ENCODE measurements at places on chromosomes 5 and 9. TPM values are rescaled to one million over a fixed set of nuclear protein-coding genes. Genes with fewer than 3 reads are reported as not detected.

DNA sequence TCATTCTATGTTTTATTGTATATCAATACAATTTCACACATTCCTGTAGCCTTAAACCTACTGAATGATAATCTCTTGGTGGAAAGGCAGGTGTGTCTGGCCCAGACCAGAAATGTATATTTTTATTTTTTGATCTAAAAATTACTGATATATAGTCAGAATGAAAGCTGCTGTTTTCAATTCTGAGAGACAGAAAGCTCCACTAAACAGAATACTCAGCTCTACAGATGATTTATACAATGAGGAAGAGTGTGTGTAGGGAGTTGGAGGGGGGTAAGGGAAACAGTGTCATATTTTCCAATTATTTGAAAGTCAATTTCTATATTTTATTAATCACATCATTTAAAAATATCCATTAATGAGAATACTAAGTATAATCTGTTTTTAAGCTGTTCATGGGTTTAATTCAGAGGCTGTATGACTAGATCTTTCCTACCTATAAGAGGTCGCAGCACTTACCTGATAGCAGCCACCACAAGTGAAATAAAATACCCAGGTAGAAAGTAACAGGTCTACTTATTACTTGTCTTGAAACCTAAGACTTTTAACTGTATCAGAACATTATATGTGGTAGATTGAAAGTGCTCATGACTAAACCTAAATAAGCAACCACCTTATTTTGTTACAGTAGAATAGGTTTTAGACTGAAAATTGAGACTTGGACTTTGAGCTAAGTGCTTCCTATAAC, 183.4 kb downstream of the TMC1 start:
- H3K36me3 ChIP-seq, result no peaks in the 10 kb centered on the region
- H3K4me1 ChIP-seq, result no peaks in the 10 kb centered on the region
- no peak for DNase-seq
- peaks cover 4% of the 10 kb centered on the region for H3K27me3 ChIP-seq

- peaks cover 80% of the 10 kb centered on the region for H3K4me1 ChIP-seq
- DNase-seq, result peak; percentile 44
- H3K36me3 ChIP-seq, result peaks cover 55% of the 10 kb centered on the region
- peak overlapping the region; percentile 56 for H3K4me3 ChIP-seq
- peak overlapping the region; percentile 98 for H3K27ac ChIP-seq
Measured at GRCh38 chr5:119397518-119398380, 41.9 kb downstream of the TNFAIP8 start.

DNA sequence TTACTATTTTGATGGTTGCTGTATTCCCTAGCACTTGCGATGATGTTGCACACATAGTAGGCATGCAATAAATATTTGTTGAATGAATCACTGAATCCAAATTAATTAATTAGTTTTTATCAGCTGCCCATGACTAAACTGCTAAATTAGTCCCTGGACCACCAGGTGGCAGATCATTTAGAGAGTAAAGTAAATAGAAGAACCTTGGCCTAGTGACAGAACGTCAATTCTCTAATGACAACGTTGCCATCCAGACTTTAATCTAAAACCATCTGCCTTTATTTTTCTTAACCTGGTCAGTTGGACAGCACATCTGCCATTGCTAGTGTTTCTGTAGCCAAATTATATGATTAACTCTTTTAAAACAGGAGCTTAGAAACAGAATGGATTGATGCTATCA, 457.5 kb downstream of the KIF4B start:
- no peak for DNase-seq
- no peak overlapping the region for H3K27ac ChIP-seq
- no peaks in the 10 kb centered on the region for H3K4me1 ChIP-seq
- no peaks in the 10 kb centered on the region for H3K36me3 ChIP-seq
- H3K27me3 ChIP-seq, result no peaks in the 10 kb centered on the region
- H3K4me3 ChIP-seq, result no peak overlapping the region

Gene SECISBP2
- total RNA-seq, result 40.4 TPM

Gene HAPLN1
- total RNA-seq, result not detected

GRCh38 chr9:129078691-129079503, 2.0 kb upstream of the DOLPP1 start:
- H3K27me3 ChIP-seq, result no peaks in the 10 kb centered on the region
- H3K4me3 ChIP-seq, result peak overlapping the region; percentile 88
- peaks cover 25% of the 10 kb centered on the region for H3K4me1 ChIP-seq
- no peaks in the 10 kb centered on the region for H3K36me3 ChIP-seq
- no peak for DNase-seq
- H3K27ac ChIP-seq, result no peak overlapping the region

Data from activated CD8-positive, alpha-beta T cell treated with anti-CD3 and anti-CD28 coated beads for 36 hours (primary cell).